ENCODE measurements at places on chromosomes 5 and 9.

DNA sequence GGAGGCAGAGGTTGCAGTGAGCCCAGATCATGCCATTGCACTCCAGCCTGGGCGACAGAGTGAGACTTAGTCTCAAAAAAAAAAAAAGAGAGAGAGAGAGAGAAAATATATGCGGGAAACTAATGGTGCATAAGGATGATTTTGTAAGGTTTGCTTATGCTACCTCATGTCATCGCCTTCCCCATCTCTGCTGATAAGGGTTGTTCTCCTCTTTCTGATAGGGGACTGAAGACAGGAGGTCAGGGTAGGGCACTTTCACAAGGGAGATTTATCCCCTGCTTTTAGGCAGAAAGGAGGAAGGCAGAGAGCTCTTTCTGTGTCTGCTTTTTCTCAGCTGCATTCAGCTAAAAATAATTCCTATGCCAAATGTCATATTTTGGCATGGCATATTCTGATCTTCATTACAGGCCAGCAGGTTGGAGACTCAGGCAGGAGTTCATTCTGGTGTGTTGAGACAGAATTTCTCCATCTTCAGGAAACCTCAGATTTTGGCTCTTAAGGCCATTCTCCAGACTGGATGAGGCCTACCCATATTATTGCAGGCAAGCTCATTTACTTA lies 220.2 kb downstream of the AUH start:
- no peak for DNase-seq

- DNase-seq, result no peak
Observed at GRCh38 chr5:99949969-99950524, 585.1 kb upstream of the FAM174A start.

GRCh38 chr5:129717751-129718310 lies 30.1 kb upstream of the MINAR2 start:
- no peak for DNase-seq

GRCh38 chr5:6483880-6484382 lies 35.3 kb downstream of the UBE2QL1 start:
- no peak for DNase-seq

- no peak for DNase-seq
Observed at GRCh38 chr5:140574165-140574564, 9.5 kb downstream of the SLC35A4 start.

- DNase-seq, result no peak
Observed at GRCh38 chr5:138515556-138516245, 27.3 kb downstream of the ETF1 start.

DNA sequence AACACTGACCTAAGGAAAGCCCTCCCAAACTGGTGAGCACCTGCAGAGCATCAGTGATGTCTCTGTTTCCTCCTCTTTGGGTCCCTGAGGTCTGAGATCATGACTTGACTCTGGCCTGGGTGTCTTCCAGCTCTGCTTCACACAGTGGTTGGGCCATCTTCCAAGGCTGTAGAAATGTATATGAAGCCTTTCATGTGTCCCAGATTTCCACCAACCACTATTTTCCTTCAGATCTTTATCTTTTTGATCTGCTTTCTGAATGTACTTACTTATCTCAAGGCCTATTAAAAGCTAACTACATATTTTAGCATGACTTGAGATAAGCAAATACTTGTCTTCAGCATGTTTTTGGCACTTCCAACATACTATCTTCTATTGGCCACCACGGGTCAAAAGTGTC lies 47.1 kb downstream of the PRELID2 start:
- DNase-seq, result no peak

GRCh38 chr5:137292461-137293027 lies 206.6 kb downstream of the SPOCK1 start:
- DNase-seq, result no peak

DNA sequence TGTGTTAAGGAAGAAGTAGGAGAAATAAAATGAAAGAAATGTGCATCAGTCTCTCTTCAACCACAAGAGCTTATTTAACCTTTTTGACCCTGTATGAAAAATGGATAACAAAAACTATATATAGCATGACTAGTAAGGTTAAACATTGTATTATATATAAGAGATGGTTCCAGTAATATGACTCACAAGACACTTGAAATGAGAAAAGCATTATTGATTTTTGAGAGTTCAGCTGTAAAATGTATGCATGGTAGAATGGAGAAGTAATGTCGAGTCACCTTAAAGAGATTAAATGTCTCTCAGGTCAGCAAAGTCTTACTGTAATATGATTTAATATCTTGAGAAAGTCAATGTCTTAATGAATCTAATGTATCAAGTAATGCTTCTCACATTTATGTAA lies 860.9 kb downstream of the TAF11L14 start:
- DNase-seq, result no peak

DNA sequence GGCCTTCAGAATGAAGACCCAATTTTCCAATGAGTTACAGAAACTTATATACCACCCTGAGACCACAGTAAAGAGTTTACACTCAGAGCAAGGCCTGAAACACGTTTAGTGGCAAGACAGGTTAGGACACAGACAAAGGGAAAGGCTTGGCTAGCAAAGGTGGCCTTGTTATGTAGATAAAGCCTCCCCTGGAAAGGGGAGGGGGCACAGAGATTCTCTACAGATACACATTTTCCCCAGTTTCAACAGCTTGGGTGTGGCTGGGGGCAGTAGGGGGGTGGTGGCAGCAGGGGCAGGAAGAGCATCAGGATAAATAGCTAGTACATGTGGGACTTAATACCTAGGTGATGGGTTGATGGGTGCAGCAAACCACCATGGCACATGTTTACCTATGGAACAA lies 51.9 kb upstream of the PPP1R2B start:
- no peak for DNase-seq

DNA sequence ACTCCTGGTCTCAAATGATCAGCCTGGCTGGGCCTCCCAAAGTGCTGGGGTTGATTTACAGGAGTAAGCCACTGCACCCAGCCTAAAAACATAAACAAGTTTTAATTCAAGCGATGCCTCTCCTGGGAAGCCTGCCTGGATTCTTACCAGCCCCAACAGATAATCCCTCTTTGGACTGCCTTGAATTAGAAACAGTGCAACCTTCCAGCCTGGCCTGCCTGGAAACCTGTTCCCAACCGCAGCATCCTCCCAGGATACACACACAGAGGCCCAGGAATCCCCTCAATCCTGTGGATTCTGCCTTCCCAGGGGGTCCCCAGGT lies 19.2 kb downstream of the PTGES start:
- no peak for DNase-seq

- DNase-seq, result no peak
Observed at GRCh38 chr5:2135354-2135753, 252.6 kb upstream of the IRX4 start.

GRCh38 chr5:160169326-160169725 lies 50.1 kb upstream of the PWWP2A start:
- no peak for DNase-seq

GRCh38 chr9:135246248-135247205 lies 159.1 kb downstream of the OLFM1 start:
- DNase-seq, result no peak

DNA sequence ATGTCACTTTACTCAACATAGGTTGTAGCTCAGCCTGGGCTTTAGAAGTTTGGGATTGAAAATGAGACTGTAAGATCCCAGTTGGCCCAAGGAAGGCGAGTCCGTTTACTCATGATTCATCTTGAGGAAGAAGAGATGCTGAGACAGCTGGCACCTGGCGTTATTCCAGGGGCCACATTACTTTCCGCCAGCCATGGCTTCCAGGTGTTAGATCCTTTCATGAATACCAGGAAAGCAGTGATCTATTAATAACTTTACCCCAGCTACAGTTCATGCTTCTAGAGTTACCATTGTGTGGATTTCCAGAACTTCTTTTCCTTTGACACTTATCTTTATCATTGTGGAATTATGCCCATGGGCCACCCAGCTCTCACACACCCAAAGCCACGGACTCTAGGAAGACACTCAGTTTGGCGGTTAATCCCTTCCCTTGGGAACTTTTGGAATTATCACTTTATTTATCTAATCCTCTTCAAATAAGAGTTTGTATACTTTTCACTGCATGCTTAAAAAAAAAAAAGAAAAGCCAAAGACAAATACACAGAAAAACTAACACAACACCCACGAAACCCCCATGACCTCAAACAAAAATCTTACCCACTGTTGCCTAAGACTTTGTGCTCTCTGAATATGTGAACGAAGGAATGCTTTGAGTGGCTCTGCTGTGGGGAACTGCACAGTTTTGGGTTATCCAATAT lies 26.9 kb downstream of the RAI14 start:
- DNase-seq, result no peak

GRCh38 chr9:112046181-112046580 lies 128.9 kb downstream of the SUSD1 start:
- no peak for DNase-seq

DNA sequence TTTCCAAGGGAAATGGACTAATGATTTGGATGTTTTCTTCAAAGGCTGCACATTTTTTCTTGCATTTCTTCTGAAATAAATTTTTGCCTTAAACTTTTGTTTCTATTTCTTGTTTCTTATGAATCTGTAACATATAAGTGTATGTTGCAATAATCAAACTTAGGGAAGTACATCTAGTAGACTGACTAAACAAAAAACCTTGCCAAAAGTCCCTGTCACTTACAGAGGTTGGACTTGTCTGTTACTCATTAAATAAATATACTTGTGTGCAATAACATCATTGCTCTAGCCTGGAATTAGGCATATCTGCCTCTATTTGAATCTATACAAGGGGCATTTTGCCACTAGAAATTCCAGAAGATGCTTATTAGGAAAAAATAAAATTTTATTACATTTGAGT lies 56.6 kb downstream of the C6 start:
- DNase-seq, result no peak

Data from Caco-2 (cell line).